ENCODE measurements at places on chromosomes 6 and 20.

- DNase-seq: no peak
Measured at GRCh38 chr20:14951707-14952418, 614.5 kb upstream of the FLRT3 start.

- DNase-seq: no peak
Measured at GRCh38 chr6:3310703-3311102, 52.0 kb downstream of the PSMG4 start.

GRCh38 chr6:14316651-14317386 lies 199.2 kb downstream of the CD83 start:
- no peak for DNase-seq

GRCh38 chr20:37463726-37464494 lies 57.1 kb upstream of the NNAT start:
- DNase-seq: no peak

DNA sequence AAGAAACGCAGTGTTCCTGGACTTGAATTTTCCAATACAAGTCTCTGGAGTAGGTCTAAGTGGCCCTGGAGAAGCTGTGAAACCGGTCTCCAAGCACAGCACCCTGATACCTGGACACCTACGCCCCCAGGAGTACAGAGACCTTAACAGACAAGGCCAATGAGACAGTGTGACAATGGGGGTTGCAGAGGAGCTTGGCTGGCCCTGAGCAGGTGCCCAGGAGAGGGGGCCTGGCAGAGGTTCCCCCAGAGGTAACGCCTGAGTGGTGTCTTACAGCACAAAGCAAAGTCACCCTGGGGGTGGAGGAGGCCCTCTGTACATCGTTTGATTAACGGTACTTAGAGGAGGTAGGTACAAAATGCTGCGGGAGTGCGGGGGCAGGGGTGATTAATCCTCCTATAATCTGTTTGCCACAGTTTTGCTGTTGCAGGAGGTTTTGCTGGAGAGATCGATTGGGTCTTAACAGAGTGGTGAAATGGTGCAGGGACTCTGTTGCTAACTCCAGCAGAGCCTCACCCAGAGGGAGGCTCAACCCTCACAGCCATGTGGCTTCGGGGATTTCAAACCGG lies 37.3 kb upstream of the APCDD1L start:
- DNase-seq: no peak

GRCh38 chr6:21713481-21713880 lies 119.9 kb downstream of the SOX4 start:
- DNase-seq: no peak

DNA sequence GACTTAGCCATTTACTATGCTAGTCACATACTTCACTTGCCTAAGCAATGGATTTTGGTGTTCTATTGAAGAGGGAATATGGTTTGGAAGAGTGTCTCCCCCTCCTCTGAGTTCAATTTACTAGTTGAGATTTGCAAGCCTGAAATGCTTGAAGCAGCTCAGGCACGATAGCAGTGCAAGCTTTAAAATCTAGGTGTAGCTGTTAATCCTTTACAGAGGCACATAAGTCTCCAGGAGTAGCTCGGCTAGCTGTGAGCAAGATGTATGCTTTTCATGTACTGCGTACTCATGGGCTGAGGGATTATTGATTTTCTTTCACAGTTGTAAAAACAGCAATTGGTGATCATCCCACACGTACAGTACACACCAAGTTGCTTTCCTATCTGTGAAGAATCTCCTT lies 726 bp downstream of the FLRT3 start:
- DNase-seq: no peak

- DNase-seq: no peak
Measured at GRCh38 chr6:31547727-31548543, 527 bp downstream of the NFKBIL1 start.

DNA sequence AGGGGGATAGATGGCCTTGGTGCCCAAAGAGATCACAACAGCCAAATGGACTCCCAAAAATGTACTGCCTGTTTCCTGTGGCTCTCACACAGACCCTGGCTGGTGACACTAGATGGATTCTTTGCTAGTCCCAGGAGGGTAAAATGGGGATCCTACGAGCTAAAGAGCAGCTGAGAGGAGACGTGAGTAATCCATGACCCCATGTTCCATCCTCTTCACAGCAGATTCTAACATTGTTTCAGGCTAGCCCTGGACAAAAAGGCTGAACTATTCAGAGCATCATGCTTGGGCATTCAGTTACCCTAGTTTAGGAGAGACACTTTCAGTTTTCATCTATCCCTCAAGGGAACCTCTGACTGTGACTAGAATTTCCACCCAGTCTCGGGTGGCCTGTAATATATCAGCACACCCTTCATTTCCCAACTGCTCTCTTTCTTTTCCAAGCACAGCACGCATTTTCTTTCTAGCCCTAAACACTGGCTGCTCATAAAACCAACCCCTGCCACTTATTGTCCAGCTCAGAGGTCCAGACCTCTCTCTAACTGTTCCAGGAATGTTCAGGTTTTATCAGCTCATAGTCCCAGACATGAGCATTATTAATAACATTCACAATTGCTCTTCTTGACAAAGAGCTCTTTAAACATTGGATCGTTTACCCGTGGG lies 48.5 kb downstream of the SLC22A1 start:
- no peak for DNase-seq
